ENCODE measurements at places on chromosomes 2 and 18. TPM values are rescaled to one million over a fixed set of nuclear protein-coding genes. Genes with fewer than 3 reads are reported as not detected.

- DNase-seq = no peak
Measured at GRCh38 chr2:238098901-238099713, 1.0 kb upstream of the ESPNL start.

The DNAH7 gene
- 0.23 TPM for total RNA-seq

GRCh38 chr2:19973466-19973865 lies 16.4 kb downstream of the WDR35 start:
- no peak for DNase-seq

GRCh38 chr2:149657401-149658040 lies 69.9 kb upstream of the MMADHC start:
- DNase-seq = no peak

The UGT1A8 gene
- not detected for total RNA-seq

DNA sequence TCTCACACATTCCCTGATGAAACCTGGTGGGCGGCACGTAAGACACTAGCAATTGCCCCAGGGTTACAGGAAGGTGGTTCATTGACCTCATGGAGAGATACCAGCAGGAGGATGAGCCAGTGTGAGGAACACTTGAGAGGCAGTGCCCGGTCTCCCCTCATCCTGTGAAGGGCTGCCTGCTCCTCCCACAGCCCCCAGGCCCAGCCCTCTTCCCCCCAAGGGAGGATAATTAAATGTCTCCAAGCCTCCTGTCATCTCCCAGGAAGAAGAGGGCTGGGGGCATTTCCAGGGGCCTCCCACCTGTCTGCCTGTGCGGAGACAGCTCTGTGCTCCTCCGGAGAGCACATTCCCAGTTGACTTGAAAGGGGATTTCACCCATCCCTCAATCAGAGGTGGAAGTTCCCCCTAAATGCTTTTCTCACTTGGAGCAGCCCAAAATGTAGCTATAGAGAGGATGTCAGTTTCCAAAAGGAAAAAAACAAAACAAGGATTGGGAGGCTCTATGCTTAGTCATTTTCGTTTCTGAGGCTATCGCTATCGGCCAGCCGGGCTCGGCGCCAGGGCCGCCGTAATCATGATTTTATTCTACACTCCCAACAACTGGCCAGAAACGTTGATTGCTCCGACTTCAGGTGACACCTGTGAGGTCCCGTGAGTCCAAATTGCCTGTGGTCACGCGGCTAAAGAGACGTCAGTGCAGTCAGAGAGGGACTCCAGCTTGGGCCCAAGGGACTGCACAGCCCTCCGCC lies 7.1 kb downstream of the KCNF1 start:
- no peak for DNase-seq

GRCh38 chr2:37631292-37631691 lies 40.1 kb downstream of the CDC42EP3 start:
- no peak for DNase-seq

The AQP12B gene
- total RNA-seq = not detected

- no peak for DNase-seq
Measured at GRCh38 chr2:218857371-218858137, 2.1 kb upstream of the WNT6 start.

The SCG2 gene
- 0.07 TPM for total RNA-seq

DNA sequence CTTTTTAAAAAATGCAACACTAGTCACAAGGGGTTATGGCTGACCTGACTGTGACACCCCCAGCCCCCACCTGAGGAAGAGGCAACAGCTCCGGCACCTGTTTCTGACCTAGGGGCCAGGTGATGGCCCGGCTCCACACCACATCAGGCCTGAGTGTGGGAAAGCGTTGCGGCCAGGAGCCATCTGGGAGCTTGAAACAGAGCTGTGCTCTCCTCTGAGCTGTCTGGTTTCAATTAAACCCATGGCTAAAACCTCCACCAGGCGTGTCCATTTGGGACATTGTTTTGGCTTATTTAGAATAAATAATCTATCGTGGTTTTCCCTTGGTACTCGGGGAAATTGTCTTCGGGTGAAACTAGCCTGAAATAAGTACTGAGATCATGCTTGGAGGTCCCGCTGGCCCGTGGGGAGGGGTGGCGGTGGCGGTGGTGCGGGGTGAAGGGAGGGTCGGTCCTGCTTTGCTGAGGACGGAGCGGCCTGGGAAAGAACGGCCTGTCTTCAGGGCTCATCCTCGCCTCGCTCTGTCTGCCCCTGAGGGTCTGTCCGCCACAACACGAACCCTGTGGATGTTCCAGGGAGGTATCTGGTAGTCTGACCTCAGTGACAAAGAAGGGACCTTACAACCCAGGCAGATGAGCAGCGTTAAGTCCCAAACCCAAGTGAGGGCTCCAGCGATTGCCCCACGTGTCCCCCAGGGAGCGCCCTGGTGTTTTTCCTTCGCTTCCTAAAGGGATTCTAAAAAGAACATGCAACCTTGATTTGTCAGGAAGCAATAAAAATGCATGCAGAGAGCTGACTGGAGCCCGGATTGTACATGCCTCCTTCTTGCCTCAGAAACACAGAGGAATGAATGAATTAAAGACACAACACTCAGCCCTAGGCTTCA lies 58.7 kb downstream of the IL1RL2 start:
- no peak for DNase-seq

GRCh38 chr18:13026583-13027270 lies 35.6 kb downstream of the CEP192 start:
- DNase-seq = no peak

GRCh38 chr18:62505669-62506494 lies 16.9 kb upstream of the ZCCHC2 start:
- DNase-seq = no peak

All from WTC11 (cell line).